ENCODE measurements at places on chromosomes 4 and X.

- no peak for DNase-seq
These were observed 364.8 kb upstream of the EMCN start for GRCh38 chr4:100882661-100883060.

- DNase-seq, result no peak
These were observed 48.1 kb downstream of the NPY5R start for GRCh38 chr4:163391756-163392155.

DNA sequence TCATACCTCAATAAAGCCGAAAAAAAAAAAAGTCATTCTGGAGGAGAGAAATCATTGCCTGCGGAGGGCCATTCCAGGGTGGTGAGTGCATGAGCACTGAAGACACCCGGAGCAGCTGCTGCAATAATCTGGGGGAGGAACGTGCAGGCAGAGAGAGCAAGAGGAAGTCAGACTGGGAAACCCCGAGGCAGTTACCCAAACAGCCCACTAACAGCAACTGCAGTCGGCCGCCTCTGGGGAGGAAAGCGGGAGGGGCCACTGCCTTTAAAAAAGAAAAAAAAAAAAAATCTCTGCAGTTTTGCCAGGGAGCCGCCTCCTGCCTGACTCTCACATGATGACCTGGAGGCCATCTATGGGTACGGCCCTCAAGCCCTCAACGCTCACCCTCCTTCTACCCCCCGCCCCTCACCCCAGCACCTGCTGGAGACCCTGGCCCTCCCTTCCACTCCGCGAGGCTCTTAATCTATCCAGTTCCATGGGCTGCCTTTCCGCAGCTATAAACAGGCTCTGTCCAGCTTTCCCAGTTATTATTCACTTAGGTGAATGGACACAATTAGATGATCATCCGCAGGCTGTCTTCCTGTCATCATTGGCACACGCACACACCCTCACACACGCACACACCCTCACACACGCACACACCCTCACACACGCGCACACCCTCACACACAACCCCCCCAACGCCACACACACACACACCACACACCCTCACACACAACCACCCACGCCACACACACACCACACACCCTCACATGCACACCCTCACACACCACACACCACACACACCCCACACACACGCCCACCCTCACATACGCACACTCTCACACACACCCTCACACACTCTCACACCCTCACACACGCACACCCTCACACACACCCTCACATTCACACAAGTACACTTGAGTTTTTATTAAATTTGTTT, 3.4 kb upstream of the AVPR2 start:
- DNase-seq, result peak; percentile 87

- DNase-seq, result peak; percentile 84
These were observed 84.3 kb downstream of the SPRY1 start for GRCh38 chr4:123480706-123481418.

GRCh38 chr4:110122201-110122600, 76.2 kb downstream of the ELOVL6 start:
- DNase-seq, result no peak

DNA sequence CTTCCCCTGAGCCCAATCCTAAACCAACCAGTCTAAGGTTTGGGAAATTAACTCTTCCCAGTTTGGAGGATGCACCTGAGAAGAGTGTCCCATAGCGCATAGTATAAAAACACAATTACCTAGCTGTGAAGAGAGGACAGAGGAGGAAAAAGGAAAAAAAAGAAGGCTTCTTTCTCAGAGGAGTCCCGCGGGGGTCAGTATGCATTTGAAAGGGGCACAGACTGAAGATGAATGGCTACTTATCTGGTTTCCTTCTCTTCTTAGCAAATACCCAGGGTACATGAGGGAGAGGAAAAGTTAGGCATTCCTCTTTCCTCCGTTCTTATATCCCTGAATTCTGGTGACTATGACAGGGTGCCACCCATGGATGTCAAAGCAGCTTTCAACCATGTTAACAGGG, 96.9 kb downstream of the TMEM47 start:
- DNase-seq, result no peak

GRCh38 chr4:140874056-140874455, 117.9 kb upstream of the TBC1D9 start:
- DNase-seq, result no peak

GRCh38 chr4:145069361-145069760, 28.6 kb downstream of the ANAPC10 start:
- DNase-seq, result peak; percentile 58

- DNase-seq, result no peak
These were observed 9.2 kb downstream of the NKX3-2 start for GRCh38 chr4:13535118-13535517.

GRCh38 chrX:133333154-133333750, 82.0 kb downstream of the GPC4 start:
- no peak for DNase-seq

DNA sequence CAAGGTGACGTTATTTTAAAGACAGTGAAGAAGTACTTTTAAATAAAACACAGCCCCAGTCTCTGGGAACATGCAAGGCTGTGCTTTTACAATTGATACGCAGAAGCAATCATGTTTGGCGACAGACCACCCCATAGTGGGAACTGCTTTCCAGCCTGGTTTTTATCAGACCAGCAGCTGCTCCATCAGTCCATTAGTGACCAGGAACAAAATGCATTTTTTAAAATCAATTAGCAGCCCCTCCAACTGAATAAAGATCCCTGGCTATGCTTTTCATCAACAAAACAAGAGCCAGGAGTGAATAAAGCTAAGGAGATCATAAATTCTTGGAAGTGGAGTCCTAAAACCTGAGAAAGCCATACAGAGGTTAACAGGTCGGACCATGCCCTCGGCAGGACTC, 153.0 kb upstream of the TENM3 start:
- DNase-seq, result no peak

DNA sequence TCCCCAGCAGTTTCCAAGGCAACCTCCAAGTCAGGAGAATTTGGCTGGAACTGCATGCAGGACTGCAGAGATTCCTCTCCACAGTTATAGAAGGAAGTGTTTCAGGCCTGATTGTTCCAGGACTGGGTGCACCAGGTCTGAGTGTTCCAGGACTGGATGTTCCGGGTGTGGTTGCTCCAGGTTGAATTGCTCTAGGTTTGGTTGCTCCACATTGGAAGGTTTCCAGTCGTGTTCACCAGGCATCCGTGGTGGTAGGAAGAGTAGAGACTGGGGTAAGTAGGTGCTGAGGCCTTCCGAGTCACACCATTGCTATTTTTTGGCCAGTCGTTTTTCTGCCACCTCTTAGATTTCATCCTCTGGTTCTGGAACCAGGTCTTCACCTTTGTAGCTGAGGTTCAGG, 105.4 kb downstream of the MSN start:
- DNase-seq, result no peak

GRCh38 chrX:18941896-18942295, 42.0 kb downstream of the PHKA2 start:
- DNase-seq, result no peak

DNA sequence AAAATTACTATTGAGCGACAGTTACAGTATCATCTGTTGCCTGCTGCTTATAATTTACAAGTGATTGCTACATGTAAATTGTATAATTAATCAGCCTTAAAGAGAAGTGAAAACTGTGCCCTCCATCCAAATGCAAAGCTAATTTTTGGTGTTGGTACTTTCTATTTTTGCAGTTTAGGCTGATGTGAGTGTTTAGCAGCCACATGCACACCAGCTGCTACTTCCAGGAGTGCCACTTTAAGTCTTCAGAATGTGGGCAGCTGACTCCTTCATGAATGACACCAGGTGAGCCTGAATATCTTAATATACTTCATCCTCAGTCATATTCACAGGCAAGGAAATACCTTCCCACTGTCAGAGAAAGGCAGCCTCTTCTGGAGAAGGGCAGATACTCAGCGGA, 149.8 kb upstream of the RASGEF1B start:
- DNase-seq, result no peak

DNA sequence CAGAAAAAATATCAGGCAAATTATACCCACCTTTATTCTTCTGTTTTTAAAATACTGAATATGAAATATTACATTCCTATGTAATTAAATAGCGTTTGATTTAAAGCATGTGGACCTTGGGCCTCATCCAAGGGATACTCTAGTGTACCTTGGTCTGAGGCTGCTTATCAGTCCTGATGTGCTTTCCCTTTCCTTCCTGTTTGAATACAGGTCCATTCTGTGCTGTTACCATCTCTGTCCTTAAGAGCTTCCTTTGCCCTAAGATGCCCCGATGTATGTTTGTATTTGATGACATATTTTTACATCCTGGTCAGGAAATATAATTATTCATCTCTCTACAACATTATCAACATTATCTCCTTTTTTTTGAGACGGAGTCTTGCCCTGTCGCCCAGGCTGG, 24.1 kb downstream of the FAT4 start:
- no peak for DNase-seq

DNA sequence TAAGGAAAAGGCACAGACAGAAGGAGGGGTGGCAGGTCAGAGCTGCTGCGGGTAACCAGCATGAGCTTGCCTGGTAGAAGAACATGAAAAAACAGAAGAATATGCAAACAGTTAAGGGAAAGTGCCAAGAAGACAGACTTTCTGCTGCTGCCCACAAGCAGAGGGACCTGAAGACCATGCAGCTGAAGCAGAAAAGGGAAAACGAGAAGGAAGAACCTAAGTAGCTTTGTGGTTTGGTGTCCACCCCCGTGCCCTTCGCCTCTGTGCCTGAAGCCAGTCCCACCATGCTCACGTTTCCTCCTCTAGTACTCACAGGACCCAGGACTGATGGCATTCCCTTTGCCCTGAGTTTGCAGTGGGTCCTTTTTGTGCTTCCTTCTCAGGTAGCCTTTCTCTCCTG, 62.8 kb downstream of the UBA6 start:
- no peak for DNase-seq

- DNase-seq, result no peak
These were observed 67.6 kb upstream of the FREM3 start for GRCh38 chr4:143768007-143768591.

DNA sequence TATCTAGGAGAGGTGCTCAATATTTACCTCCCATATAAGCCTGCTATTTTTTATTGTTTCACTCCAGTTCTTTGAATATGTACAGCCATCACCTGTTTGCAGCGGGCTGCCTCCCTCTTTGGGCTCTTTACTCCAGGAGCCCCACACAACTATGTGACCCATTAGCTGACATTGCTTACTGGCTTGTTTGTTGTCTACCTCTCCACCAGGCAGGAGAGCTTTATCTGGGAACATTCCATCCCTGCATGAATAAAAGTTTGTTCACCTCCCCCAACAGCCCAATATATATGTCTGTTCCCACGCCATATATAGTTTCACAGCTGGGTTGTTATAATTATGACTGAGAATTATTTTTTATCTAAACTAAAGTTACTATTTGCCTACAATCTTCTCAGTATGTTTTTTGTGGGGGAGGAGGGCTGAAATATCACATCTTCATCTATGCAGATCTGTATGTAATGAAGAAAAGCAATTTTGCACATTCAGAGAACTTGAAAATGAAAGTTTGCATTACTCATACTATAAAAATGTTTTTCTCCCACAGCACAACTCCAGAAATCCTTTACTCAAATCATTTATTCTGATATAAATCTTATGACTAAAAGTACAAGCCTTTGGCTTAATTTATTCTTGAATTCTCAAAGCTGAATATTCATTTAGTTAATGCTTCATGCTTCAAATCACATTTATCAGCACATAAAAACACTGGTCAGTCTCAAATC, 61.2 kb upstream of the DAPP1 start:
- no peak for DNase-seq

- DNase-seq, result no peak
These were observed 58.5 kb downstream of the ARHGAP10 start for GRCh38 chr4:147790412-147790811.

DNA sequence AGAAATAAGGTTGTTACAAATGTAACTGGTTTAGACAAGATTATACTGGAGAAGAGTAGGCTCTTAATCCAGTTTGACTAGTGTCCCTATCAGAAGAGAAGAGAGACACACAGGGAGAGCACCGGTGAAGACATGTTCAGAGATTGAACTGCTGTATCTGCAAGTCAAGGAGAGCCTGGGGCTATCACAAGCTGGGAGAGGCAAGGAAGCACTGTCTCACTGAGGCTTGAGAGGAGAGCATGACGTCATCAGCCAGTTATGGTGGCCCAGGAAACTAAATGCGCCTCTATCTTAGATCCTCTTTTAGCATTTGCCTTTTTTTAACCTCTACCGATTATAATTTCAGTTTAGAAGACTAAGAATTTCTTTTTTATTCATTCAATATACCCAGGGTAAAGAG, 583.4 kb downstream of the TRAM1L1 start:
- DNase-seq, result no peak

DNA sequence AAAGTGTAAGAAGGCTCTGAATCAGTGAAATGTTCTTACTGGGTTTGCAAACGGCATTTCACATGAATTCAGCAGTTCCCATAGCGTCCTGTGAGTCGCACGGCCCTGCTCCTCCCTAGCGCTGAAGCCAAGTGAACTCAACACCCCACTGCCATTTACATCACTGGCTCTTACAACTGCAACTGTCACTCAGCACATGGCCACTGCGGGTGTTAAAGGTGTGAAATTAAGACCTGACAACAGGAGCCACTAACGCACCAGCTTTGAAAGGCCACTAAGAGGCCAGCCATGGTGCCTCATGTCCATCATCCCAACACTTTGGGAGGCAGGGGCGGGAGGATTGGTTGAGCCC, 31.7 kb downstream of the RNF212 start:
- no peak for DNase-seq
